Muscle of back (tissue), 13 donors: ENCODE measurements at places on chromosomes 6 and 20.

- DNase-seq, result no peak
Observed at GRCh38 chr6:117829594-117830319, 77.3 kb upstream of the SLC35F1 start.

- DNase-seq, result no peak
Observed at GRCh38 chr6:167469101-167469500, 144.2 kb downstream of the TTLL2 start.

DNA sequence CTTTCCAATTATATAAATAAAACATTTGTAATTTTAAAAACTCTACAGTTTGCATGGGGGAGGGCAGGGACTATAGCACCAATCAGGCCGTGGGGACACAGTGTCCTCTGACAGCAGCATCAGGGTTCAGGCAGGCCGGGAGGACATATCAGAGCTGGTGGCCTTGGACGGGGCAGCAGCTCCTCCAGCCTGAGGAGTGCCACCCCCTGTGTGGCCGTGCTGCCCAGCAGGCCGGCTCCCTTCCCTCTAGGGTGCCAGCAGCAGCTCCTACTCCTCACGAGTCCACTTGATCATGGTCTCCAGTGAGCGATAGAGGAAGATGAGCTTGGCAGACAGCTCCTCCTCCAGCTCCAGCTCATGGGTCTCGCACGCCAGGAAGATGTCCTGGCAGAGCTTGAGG, 144.0 kb upstream of the PHACTR3 start:
- no peak for DNase-seq

- DNase-seq, result peak; percentile 92
Observed at GRCh38 chr20:11890331-11891076, 27.2 kb upstream of the BTBD3 start.

GRCh38 chr6:140052736-140053729, 678.6 kb upstream of the CITED2 start:
- DNase-seq, result no peak

GRCh38 chr6:42978487-42978838, 518 bp downstream of the PEX6 start:
- DNase-seq, result no peak

GRCh38 chr6:89555806-89556205, 82.7 kb downstream of the LYRM2 start:
- no peak for DNase-seq

- no peak for DNase-seq
Observed at GRCh38 chr6:31784098-31784925, 7.2 kb upstream of the VWA7 start.

DNA sequence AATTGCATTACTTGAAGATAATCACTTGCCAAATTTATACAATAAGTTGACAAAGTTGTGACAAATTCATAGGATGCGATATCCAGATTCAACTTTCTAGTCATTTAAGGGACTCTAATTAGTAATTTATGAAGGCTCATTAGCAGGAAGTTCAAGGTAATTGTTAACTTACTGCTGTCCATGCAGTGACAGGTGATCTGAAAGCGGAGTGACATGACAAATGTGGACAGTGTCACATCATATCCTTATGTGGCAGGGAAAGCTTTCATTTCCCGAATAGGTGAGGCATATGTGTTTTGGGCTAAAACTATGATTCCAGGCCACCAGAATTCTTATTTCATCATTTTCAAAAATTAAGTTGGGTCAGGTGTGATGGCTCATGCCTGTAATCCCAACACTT, 115.9 kb upstream of the BMP2 start:
- DNase-seq, result no peak

GRCh38 chr6:52539607-52540006, 37.3 kb downstream of the TRAM2 start:
- no peak for DNase-seq

- DNase-seq, result no peak
Observed at GRCh38 chr20:55172310-55173002, 697.1 kb downstream of the DOK5 start.

DNA sequence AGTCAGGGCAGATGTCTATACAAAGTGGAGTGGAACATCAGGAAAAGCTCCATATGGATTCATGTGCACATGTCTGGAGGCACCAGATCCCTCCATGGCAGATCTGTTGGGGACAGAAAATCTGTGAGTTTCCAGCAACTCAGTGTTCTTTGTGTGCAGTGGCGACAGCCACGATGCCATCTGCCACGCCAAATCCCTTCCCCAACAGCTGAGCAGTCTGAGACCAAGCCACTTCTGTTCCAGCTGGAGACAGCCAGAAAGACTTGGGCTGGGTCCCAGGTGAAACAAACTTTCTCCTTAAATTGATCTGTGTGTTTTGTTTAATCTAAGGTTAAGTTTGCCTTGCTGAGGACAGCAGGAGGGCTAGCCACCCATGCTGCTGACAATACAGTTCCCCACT, 22.9 kb downstream of the FKBP1A start:
- DNase-seq, result no peak

GRCh38 chr20:56715309-56715708, 86.2 kb downstream of the TFAP2C start:
- no peak for DNase-seq

- DNase-seq, result no peak
Observed at GRCh38 chr6:337805-338368, 45.6 kb downstream of the DUSP22 start.

- no peak for DNase-seq
Observed at GRCh38 chr6:157539900-157540752, 159.1 kb downstream of the ZDHHC14 start.

- DNase-seq, result peak; percentile 37
Observed at GRCh38 chr20:53706008-53706465, 112.4 kb upstream of the ZNF217 start.

GRCh38 chr20:4283016-4283415, 267.7 kb upstream of the RNF24 start:
- no peak for DNase-seq

DNA sequence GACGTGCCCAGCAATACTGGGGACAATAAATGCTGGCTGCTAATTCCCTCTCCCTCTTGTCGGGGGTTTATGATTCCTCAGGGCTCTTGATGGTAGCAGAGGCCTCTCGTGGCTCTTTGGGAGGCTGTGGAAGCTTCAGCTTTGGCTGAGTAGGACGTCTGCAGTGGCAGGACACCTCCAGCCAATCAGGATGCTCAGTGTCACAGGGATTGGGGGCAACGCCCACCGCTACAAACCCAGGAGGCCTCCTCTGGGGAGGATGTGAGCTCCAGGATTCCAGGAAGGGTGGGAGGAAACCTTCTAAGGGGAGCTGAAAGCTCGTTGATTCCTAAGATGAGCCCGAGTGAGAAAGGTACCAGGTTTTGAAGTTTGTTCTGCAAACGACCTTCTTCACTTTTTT, 19.4 kb downstream of the RSPO4 start:
- DNase-seq, result no peak

DNA sequence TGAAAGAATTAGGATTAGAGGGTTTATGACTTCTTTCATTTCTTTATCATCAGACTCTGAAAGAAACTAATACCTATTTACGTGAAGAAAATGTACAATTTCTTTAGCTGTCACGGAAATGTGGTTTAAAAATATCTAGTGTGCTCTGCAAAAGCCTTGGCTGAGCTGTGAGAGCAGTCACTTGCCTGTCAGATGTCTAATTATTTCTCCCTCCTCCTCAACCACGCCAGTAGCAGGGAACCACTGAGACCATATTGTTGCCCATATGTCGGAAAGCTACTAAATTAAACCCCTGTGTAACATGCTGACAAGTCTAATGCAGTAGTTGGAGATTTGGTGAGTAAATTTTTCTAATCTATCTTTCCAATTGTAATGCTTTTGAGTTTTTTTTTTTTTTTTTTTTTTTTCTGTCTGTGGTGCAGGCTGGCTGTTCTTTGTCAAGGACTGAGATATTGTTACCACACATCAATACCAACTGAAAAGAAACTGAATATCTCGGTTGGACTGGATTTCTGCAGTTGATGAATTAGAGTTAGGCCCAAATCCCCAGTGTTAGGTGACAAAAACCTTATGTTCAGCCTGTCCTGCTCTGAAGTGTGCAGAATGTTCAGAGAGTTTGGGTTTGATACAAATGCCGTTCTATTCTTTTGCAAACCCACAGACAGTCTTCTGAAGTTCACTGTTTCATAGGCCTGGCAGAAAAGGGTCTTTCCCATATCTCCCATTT, 302.9 kb upstream of the SYNCRIP start:
- no peak for DNase-seq

DNA sequence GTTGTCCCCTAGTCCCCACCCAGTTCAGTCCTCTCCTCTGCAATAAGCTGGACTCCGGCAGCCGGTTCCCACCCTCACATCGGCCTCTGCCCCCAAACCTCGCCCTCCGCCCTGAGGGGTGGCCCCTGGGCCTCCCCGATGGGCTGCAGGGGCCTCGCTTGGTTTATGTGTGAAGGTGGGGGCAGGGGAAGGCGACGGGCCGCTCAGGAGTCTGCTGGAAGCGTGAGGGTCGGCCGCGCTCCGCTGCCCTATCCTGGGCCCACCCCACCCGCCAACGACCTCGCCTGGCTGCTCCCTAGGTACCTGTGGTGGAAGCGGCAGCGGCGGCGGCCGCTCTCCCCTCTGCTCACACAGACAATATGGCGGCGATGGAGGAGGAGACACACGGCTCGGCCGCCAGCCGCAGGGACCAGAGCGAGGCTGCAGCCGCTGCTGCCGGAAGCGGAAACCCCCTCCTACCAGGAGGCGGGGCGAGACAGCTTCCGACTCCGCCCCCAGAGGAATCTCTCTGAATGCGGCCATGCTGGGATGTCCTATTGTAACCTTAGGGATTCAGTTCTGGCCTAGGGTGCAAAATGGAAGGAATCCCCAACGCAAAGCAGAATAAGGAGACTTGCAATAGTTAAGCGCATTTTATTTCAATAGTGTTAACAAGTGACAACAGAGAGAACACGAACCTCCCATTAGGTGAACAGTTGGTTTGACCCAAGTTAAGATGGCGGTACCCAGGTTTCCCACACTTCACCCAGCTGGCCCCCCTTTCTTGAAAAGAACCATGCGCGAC, at the start of gene CSNK2A1:
Gene CSNK2A1, minus strand, starts transcription at position 422 of the 784 bp plus-strand sequence. CDS start 35,239 bp downstream, outside the sequence.
- peak; percentile 96 for DNase-seq
